ENCODE measurements at places on chromosomes 4 and X.

DNA sequence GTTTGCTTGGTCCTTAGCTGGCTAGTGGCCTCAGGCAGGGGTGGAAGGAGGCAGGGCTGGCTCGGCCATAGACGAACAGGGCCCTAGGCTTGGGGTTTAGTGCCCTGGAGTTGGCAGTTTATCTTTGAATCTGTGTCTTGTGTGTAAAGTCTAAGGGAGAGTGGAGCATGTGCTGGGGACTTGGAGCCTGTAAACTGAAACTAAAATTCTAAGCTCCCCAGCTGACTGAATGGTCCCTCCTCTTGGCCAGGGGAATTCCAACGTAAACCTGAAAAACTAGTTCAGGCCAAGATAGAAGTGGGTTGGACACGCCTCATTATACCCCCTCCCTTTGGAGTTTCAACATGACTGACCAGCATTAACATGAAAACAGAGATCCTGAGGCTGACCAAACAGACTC lies 46.1 kb upstream of the GPR78 start:
- DNase-seq, result peak; percentile 59

GRCh38 chrX:129522184-129523078 lies 859 bp downstream of the SMARCA1 start:
- DNase-seq, result peak; percentile 53

DNA sequence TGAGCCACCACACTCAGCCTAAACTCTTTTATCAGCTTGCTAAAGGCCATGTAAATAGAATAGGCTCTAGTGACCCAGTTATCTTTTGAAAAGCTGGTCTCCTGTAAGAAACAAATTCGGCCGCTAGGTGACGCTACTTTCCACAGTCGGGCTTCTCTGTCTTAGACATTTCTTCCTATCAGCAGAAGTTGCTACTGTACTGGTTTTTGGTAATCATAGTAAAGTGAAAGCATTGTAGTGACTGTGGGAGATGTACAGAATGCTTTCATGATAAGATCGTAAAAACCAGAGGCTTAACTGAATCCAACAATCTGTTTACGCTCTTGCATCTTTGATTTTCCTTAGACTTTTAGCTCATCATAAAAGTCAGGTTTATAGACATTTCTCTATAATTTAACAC lies 82.6 kb downstream of the GK start:
- DNase-seq, result no peak

GRCh38 chr4:70838204-70838603 lies 1.5 kb downstream of the GRSF1 start:
- no peak for DNase-seq

- no peak for DNase-seq
Measured at GRCh38 chr4:119861731-119862130, 204.9 kb downstream of the MAD2L1 start.

- DNase-seq, result no peak
Measured at GRCh38 chr4:177127658-177128057, 182.0 kb upstream of the NEIL3 start.

- no peak for DNase-seq
Measured at GRCh38 chr4:169253113-169253671, 17.6 kb downstream of the SH3RF1 start.

GRCh38 chrX:75155447-75155826 lies 646 bp downstream of the ABCB7 start:
- DNase-seq, result peak; percentile 0

DNA sequence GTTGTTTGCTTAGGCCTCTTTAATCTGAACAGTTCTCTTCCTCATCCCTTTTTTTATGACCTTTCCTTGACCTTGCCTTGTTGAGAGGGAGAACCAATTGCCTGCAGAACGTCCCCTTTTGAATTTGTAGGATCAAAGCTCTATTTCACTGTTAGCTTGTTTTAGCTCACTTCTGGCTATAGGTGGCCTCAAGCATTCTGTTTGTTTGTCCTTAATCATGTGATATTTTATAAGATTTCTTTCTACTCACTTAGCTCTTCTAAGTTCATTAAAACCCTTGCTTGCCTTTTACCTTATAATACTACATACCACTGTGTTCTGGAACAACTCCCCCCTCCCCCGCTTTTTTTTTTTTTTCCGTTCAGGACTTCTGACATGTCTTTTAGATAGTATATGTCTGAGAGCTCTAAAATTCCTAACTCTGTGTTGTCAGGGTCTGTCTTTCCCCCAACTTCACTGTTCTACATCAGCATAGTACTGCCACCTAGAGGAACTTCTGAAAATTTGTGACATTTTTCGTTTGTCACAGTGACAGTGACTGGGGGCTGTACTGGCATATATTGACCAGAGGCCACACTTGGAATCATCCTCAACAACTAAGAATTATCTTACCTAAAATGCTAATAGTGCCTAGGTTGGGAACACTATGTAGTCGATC lies 128.5 kb downstream of the LARP7 start:
- no peak for DNase-seq

- no peak for DNase-seq
Measured at GRCh38 chr4:1018147-1019020, 7.0 kb downstream of the FGFRL1 start.

DNA sequence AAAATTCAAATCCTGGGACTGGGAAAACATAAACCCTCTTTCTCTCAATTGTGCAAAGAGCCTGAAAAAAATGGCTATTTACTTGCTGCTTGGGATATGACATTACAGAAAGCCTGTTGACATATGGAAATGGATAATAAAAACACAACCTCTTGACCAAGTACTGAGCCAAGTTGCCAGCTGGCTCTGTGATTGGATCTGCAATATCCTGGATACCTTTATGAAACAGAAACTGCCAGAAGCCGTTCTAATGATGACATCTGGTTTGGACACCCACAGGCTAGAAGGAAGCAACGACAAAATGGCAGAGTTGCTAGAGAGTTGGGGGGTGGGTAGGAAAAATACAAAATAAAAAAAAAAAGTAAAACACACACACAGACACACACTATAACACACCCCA lies 481.4 kb downstream of the FAT4 start:
- no peak for DNase-seq

GRCh38 chrX:15873566-15873965 lies 19.0 kb upstream of the AP1S2 start:
- DNase-seq, result no peak

DNA sequence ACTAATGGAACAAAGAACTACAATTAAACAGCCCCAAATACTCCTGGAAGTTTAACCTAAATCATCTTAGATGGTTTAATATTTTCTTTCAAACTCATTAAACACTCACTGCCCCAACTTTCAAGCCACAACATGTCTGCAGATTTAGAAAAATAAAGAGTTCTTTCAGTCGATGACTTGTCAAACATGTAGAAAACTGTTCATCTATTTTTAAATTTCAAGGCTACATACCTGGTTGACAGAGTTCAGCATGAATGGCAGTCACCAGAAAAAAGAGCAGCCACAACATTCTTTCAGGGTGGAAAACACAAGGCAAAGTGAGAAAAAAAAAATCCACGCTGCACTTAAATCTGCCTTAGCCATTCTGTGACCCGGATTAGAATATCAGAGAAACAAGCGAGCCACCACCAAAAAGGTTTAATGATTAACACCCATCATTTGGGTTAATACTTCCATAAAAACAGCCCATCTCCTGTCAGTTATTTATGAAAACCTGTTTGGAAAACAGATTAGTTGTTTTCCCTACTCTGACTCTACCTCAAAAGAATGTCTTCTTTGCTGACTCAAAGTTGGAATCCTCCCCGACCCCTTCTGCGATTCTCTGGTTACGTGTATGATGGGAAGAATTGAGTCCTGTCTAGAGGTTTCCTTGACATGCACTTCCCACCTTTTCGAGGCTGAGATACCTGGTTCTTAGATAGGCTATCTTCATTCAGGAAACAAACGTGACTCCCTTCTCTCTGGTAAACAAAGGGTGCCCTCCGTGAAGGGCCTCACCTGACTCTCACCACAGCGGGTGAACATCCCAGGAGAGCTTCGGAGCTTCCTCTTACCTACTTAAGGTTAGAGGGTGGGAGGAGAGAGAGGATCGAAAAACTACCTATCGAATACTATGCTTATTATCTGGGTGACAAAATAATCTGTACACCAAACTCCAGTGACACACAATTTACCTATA lies at the start of gene CLTRN:
CLTRN (minus strand) TSS at position 319 of the 958 bp plus-strand sequence; CDS start at position 289, 30 bp downstream.
- DNase-seq, result no peak

DNA sequence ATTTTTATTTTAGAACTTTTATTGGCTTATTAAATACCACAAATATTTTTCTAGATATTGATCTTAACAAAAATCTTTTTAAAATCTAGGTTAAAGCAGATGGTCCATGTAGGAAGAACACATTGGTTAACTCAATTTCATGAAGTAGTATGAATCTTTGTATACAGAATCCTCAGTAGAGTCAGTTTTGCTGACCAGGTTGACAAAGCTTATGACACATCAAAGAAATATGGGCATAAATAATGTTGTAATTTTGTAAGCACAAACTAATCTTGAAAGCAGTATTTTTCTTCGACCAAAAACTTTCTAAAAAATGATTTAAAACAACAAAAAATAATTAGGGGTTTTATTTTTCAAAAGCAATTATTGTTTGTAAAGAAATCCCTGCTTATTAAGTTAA lies 479.3 kb upstream of the PCDH10 start:
- DNase-seq, result no peak

GRCh38 chr4:119832776-119833175 lies 204.2 kb upstream of the PDE5A start:
- no peak for DNase-seq

- DNase-seq, result no peak
Measured at GRCh38 chr4:170652571-170652970, 562.8 kb upstream of the AADAT start.

DNA sequence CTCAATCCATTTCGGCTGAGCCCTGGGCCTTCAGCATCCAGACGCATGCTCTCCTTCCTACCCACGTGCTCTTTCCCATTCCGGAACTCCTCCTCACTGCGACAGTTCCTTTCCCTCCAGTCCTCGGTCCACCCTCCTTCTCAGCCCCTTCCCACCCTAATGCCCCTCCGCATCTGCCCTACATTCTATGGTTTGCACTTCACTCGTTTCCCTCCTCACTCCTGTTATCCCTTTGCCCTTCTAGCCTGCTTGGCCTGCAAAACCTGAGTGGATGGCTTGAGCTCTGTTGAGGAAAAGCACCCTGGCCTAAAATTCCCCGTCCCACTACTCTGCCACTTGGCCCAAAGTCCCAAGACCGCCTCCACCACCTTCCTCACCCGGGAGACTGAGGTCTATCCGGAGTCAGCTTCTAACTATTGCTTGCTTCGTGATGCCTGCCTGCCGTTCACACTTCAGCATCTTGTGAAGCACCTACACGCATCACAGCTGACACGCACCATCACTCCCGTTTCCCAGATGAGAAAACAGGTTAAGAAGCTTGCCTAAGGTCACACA lies 38.6 kb downstream of the MAP7D3 start:
- no peak for DNase-seq

- no peak for DNase-seq
Measured at GRCh38 chr4:53067125-53067802, 205.1 kb downstream of the RASL11B start.

DNA sequence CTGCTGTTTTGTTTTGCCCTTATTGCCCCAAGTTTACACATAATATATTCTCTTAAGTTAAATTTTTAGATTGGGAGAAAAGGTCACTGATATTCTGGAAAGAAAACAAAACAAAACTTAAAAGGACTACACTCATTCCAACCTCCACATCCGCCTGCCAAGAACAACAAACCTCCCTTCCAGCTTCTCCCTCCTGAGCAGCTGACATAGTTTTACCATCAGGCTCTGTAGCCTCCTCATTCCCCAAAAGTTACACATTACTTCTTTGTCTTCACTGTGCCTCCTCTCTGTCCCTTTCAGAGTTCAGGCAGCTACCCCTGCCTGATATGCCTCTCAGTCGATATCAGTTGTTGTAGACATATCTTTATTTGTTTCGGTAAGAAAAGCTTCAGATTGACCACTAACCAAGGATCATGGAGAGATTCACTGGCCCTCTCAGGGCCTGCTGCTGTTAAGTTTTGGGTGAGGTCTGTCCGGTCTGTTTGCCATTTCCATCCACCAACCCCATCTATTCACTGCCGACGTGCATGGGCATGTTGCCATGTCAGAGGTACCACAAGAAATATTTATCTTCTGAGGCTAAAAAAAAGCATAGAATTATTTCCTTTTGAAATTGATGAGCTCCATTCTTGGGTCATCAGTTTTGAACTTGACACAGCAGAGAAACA lies 164.1 kb downstream of the GASK1B start:
- DNase-seq, result no peak

- DNase-seq, result no peak
Measured at GRCh38 chr4:75429208-75429607, 85.0 kb downstream of the RCHY1 start.

DNA sequence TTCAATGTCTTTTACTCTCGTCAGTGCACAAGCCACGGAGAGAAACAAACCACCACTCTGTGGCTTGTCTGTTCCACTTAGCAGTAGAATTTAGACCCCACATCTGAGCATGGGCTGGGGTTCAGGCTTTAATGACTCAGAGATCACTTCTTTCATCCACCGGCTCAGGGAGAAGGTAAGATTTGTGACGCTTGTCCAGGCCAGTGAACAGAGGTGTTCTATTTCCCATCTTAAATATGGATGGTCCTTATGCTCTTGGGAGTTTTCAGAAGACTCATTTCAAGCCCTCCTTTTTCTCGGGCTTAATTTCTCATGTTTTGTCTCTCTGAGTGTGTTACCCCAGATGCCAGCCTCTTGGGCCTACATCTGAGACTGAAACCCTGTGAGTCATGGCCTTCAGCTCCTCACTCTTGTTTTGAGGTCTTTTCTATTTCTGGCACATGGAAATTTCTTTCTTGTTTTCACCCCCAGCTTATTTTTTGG lies 127.4 kb upstream of the SFRP2 start:
- DNase-seq, result no peak

GRCh38 chr4:110041735-110042134 lies 129.1 kb downstream of the EGF start:
- DNase-seq, result no peak

- no peak for DNase-seq
Measured at GRCh38 chrX:133265331-133265730, 47.2 kb upstream of the TFDP3 start.

DNA sequence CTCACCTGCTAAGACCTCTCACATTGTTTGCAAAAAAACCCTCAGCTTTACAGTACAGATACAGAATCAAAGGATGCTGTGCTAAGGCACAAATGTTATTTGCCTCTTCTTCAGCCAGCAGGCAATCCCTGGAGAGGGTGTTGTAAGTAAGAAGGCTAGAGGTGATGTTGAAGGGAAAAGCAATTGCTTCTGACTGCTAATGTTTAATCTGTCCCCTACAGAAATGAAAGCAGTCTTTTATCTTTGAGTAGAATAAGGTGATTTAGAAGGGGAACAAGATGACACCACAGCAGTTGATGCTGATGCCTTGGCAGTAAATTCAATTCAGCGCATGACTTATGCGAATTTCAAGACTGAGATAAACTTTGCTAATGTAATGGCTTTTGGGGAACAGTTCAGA lies 1064.8 kb upstream of the IGFBP7 start:
- no peak for DNase-seq

DNA sequence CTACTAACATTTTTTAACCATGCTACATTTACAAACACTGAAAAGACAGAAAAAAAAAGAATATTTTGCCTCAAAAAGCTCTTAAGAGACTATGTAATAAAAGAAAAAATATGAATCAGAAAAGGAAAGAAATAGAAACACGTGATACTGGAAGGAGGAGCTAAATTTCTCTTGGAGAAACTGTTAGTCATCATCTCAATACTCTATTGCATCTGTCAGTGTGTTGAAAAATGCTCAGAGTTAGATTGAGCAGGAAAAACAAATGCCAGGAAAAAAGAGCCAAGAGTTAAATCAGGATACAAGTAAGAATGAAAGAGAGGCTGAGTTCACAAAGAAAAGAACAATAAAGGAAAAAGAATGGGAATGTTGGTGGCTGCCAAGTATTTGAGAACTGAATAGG lies 2.6 kb downstream of the RAB28 start:
- no peak for DNase-seq
